Glomerular endothelial cell (primary cell): ENCODE measurements at places on chromosomes 3 and 15.

GRCh38 chr3:35737080-35737479 lies 97.8 kb downstream of the ARPP21 start:
- no peak for DNase-seq

DNA sequence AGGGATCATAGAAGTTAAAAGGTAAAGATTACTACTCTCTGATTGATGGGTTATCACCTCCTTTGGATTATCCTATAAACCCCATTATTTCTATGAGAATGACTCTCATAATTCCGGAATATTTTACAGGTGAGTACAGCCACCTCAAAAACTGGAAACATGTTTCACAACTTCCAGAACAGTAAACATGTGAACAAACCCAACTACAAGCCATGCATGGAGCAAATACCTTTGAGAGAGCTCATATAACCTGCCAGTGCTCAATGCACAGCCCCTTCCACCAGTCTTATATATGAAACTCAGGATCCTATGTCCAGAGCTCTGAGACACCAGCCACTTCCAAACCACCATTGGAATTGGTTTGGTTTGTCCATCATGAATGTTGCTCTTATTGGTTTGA lies 208.0 kb downstream of the MECOM start:
- DNase-seq = no peak

DNA sequence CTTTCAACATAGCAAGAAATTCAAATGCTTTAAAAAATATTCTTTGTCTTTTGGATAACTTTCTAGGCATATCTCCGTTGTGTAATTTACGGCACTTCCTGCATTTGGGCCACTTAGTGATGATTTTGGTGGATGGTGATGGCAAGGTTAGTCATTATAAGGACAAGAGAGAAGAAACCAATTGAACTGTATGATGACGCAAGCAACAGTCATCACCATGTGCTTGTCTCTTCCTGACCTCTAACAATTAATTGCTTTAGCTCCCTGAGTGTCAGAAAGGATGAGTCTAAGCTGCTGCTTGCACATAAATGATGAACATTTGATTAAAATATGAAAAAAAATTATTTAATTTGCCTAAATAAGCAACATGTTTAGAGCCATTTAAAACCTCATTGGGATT lies 11.3 kb upstream of the P2RY12 start:
- no peak for DNase-seq

DNA sequence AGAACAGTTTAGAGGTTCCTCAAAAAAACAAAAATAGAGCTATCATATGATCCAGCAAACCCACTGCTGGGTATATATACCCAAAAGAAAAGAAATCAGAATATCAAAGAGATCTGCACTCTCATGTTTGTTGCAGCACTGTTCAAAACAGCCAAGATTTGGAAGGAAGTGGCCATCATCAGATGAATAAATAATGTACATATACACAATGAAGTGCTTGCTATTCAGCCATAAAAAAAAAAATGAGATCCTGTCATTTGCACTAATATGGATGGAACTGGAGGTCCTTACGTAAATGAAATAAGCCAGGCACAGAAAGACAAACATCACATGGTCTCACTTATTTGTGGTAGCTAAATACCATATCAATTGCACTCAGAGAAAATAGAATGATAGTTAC lies 58.4 kb downstream of the SCAPER start:
- DNase-seq = no peak

GRCh38 chr3:151440940-151441339 lies 19.9 kb downstream of the IGSF10 start:
- no peak for DNase-seq

DNA sequence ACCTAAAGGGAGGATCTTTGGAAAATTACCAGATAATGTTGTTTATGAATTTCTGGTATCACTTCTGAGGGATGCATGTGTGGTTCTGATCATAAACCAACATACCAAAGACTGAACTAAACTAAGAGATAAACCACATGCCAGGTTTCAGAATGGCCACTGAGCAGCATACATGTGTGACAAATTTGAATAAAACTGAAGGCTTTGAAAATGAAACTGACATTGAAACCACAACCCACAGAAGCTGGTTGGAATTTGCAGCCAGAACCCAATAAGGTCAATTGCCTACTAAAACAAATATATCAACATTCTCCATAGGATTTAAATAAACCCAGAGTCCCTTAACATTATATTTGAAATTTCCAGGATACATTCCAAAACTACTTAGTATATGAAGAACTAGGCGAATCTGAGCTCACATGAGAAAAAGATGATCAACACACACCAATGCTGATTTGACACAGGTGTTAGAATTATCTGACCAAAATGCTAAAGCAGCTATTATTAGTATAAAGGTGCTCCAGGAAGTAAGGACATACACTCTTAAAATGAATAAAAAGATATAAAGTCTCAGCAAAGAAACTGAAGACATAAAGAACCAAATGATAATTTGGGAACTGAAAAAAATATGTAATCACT lies 125.0 kb downstream of the ZNF280D start:
- DNase-seq = no peak

DNA sequence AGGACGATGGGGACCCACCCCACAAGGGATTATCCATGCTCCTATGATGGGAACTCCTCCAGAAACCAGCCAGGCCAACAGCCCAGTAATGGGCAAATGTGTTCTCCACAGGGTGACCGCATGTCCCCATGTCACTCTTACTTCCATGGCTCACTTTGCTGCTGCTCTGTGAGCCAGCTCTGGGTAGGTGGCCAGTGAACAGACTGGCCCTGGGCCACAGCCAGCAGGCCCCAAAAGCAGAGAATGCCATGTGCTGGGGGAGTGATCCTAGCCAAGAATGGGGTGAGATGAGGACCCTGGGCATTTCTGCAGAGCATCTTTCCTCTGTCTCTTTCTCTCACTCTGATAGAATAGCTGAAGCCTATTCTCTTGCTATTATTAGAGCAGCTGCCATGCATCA lies 391.4 kb downstream of the LRTM1 start:
- DNase-seq = no peak

GRCh38 chr3:11186771-11187191 lies 32.5 kb downstream of the HRH1 start:
- DNase-seq = no peak

DNA sequence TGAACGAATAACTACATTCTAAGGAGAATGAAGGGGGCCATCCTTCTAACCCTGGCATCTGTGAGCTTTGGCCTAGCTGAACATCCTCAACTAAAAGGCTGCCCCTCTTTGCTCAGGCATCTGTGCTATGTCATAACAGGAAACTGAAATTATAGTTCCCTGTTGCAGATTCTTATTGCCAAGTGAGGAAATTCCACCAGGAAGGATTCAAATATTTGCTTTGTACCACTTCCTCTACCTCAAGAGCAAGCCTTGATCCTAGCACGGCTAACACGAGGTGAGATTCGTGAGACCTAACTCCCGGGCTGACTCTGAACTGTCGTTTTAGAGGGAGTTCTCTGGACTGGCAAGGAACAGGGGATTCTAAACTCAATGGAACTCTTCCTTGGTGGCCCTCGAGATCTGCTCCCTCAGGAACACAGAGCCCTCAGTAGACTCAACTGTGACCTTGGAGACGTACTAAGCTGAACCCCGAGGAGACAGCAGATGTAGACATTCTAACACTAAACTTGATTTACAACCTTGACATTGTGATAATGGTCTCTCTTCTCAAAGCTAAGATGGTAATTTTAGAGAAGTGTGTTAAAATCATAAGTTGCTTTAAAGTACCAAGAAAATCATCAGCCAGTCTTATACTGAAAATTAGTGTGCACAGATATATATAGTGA lies 4.2 kb downstream of the SPG21 start:
- DNase-seq = no peak

GRCh38 chr3:170470063-170471016 lies 51.7 kb downstream of the CLDN11 start:
- no peak for DNase-seq

GRCh38 chr3:16893618-16894200 lies 9.0 kb downstream of the PLCL2 start:
- no peak for DNase-seq

- DNase-seq = no peak
Measured at GRCh38 chr3:145087038-145087437, 1073.9 kb downstream of the PLOD2 start.

DNA sequence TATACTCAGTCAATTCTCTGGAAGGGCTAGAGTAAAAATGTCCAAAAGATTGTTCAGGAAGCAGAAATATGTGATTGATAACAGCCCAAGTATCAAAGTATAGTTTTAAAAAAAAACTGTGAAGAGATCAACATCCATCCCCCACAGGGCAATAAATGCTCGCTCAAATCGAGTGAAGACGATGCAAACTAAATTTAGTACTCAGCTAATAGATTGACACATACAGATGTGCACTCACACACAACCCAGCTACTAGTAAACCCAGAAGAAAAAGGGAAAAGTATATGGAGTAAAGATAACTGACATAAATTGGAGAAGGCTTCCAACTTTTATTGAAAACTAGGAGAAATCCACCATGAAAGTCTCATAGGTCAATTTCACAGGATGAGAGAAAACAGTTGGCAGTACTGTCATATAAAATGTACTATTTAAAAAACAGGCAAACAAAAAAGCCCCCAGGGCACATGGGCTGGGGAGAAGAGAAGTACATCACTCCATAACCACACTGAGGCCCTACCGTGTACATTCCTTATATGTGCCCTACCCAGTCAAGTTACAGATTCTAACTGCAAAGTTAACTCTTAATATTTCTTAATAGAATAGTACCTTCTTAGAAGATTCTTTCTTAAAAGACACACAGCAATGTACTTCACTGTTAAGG lies 125.7 kb downstream of the TBL1XR1 start:
- no peak for DNase-seq

DNA sequence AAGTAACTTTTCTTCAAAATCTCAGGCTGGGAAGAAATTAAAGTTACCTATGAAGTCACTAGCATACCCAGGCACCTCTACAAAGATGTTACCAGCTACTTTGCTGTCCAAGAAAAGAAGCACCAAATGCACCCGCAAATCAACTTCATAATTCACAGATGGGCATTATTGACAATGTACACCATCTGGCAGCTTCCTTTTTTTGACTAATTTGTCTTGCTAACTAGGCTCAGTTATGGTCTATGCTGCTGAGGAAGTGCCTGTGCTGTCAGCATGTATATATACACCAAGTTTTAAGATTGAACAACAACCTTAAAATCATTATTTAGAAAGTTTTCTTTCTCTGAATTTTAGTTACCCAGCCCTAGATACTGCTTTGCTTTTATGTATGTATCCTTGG lies 93.8 kb downstream of the NSUN3 start:
- no peak for DNase-seq

DNA sequence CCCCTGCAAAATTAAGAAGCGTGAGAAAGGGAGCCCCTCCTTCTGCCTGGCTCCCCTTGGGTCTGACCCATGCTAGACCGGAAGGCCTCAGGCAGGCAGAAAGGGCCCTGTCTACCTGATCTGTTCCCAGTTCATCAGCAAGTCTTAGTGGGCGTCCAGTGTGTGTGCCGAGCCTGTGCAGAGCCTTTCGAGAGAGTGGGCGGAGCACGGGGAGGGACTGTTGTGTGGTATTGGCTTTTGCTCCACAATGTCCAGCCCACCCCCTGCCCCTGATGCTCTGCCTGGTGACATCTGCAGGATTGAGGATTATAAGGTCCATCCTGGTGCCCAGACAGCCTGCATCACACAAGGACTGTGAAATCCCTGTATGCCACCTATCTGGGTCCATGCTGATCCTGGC lies 82.9 kb downstream of the CHDH start:
- no peak for DNase-seq

DNA sequence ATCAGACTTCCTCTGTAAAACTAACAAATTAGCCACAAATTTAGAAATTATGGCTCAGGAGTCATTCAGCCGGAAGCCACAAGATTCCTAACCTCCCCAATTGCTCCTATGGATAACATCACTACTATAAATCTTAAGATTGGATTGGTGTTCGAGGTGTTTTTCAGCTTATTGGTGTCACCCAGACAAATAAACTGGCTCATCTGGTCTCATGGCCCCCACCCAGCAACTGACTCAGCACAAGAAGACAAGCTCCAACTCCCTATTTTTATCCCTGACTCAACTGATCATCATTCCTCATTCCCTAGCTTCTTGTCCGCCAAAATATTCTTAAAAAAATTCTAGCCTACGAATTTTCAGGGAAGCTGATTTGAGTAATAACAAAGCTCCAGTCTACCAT lies 135.1 kb upstream of the STRIT1 start:
- no peak for DNase-seq

DNA sequence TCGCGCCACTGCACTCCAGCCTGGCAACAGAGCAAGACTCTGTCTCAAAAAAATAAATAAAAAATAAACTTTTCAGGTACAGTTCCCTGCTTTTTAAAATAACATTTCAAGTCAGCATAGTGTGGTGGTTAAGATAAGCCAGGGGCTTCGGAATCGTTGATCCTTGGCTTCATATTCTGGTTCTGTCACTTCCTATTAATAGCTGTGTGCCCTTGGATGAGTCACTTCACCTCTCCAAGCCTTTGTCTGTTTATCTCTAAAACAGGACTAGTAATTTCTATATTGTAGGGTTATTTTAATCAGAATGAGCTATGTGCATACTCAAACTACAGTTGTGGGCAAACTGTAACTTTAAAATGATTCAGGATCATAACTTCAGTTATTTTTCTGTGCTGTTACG lies 53.8 kb upstream of the SENP5 start:
- no peak for DNase-seq

DNA sequence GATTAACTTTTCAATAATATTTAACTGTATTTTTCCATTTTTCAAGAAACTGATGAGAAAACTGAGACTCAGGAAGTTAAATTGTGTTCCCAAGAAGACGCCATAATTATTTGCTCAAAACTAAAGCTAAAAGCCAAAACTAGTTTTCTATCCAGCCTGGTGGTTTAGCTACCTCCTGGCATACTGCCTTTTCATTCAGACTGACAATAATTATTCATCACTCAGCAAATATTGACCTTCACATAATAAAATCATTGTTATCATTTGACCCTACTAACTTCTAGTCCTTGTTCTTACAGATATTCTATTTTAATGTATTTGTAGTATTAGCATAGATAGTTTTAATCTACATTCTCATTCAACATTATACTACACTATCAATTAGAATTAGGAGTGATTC lies 210.6 kb upstream of the GADL1 start:
- DNase-seq = no peak

- DNase-seq = no peak
Measured at GRCh38 chr3:187454085-187454815, 86.1 kb downstream of the RTP4 start.

DNA sequence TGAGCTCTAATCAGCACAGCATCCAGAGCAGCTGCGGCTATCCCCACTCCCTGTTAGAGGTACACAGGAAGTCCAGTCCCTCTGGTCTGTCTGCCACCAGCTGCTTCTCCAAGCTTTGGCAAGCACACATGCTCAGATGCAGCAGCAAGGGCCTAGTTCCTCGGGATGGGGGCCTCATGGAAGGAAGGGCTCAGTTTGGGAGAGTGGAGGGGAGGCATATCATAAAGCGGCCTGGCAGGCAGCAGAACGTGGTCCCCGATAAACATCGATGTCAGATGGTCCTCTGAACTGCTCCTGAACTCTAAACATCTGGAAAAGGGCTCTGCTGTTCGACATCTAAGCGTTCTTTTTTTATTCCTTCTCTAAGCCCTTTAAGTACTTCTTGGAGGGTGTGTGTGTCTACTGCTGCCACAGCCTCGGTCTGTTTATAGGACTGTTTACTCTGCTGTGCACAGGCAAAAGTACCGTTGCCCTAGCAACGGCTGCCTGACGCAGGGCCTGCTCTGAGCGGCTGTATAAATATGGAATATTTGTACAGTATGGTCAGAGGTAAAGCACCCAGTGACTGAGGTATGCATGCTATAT lies 74.6 kb downstream of the PRICKLE2 start:
- no peak for DNase-seq

GRCh38 chr15:78873793-78874765 lies 1.4 kb downstream of the MORF4L1 start:
- no peak for DNase-seq
